ENCODE measurements at places on chromosomes 1 and 21.

- no peak for DNase-seq
Observed at GRCh38 chr1:7149080-7149838, 364.0 kb downstream of the CAMTA1 start.

- DNase-seq: no peak
Observed at GRCh38 chr1:213987927-213988506, at the start of gene PROX1. PROX1 (plus strand) TSS chr1:213987973; CDS start chr1:213996536, 8,563 bp downstream.

DNA sequence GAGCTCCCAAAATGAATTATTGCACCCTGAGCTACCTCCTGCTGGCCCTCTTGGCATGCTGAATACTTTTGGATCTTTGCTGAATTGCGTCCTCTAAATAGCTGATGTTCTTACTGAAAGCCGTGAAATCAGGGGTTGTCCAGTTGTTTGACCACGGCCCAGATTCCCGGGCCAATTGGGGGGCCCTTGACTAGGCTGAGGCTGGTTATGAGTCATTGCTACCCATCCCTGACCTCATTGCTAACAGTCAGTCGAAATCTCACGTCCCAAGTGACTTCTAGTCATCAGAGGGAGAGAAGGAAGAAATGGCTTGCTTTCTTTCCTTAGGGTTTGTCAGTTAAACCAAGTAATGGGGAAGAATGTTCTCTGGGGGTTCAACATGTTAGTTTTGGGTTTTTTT is 37.4 kb downstream of the SMYD2 start:
- DNase-seq: no peak

- DNase-seq: no peak
Observed at GRCh38 chr1:99306644-99307043, 42.4 kb downstream of the PLPPR4 start.

- DNase-seq: no peak
Observed at GRCh38 chr1:20322825-20323612, 32.3 kb downstream of the VWA5B1 start.
